ENCODE measurements at places on chromosomes 11 and 22.

DNA sequence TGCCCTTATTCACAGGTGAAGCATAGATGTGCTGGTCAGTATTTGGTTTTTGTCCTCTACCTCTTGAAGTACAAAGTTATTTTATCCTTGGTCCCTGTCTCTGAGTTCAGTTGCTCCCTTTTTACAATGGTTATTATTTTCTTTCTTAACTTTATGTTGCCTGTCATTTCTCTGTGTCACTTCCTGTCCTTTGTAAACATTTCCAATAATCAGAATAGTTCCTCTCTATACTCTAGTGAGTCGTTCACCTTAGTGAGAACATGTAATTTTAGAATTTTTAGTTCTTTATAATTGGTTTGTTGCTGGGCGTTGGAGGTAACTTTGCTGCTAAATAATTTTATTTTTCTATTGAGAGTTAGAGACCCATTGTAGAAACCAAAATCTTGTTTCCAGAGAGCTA, 16.0 kb downstream of the CSTPP1 start:
- DNase-seq: no peak

- peak; percentile 37 for DNase-seq
Measured at GRCh38 chr22:40178417-40179409, 988 bp downstream of the TNRC6B start.

- no peak for DNase-seq
Measured at GRCh38 chr11:19244621-19245020, 3.9 kb upstream of the E2F8 start.

- no peak for DNase-seq
Measured at GRCh38 chr11:12473381-12473780, 96.0 kb downstream of the PARVA start.

- DNase-seq: peak; percentile 37
Measured at GRCh38 chr22:32618441-32619140, 144.0 kb downstream of the FBXO7 start.

- no peak for DNase-seq
Measured at GRCh38 chr11:59556917-59557348, 45.6 kb downstream of the OR4D9 start.

GRCh38 chr22:23884140-23884539, 10.0 kb upstream of the MIF start:
- DNase-seq: no peak

GRCh38 chr22:31650391-31650790, 11.6 kb downstream of the PISD start:
- DNase-seq: no peak

GRCh38 chr11:87039371-87039770, 1.6 kb downstream of the TMEM135 start:
- no peak for DNase-seq

DNA sequence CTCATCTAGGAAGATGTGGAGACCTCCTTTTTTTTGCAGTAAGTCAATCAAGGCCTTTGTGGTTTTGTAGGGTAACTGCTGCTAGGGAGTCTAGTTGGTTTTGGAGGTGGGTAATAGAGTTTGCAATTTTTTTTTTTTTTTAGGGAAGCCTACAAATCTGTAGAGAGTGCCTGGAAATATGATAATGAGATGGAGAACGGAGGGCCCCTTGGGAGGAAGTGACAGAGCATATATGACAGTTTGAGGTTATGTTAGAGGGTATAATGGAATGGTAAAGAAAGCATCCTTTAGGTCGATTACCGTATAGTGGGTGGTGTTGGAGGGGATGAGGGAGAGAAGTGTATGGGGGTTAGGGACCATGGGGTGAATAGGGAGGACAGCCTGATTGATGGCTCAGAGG, 98.3 kb downstream of the ELP4 start:
- DNase-seq: no peak

- no peak for DNase-seq
Measured at GRCh38 chr11:109641549-109641948, 219.6 kb downstream of the C11orf87 start.

GRCh38 chr22:30116362-30117117, 36.3 kb downstream of the HORMAD2 start:
- DNase-seq: no peak

DNA sequence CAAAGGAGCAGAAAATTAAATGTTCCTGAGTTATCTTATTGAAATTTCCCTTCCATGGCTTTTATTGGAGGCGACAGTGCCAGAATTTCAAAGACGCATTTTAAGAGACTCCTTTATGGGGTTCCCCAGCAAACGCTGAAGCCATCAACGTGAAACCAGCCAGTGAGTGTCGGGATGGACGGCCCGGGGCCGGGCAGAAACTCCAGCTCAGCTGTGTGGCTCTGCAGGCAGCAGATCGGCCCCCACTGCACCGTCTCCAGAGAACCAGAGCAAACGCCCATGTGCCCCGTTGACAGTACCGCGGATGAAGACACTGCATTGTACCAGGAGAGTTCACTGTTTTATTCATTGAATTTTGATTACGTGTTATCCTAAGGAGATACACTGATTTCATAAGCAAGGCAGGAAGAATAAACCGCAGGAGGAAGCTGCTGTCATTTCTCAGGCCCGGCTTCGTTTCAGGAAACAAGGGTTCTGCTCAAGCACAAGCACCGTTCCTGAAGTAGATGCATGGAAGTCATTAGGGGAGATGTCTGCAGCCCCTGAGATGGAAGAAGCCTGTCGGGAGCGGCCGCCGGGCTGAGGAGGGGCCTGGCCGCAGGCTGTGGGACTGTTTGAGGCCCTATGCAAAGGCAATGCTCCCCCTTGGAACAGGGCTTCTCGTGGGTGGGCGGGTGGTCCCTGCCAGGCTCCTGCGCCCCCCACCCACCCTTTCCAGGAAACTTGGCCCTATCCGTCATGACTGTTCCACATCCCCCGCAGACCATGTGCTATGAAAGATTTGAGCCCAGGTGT, 639.7 kb downstream of the TBC1D22A start:
- no peak for DNase-seq

DNA sequence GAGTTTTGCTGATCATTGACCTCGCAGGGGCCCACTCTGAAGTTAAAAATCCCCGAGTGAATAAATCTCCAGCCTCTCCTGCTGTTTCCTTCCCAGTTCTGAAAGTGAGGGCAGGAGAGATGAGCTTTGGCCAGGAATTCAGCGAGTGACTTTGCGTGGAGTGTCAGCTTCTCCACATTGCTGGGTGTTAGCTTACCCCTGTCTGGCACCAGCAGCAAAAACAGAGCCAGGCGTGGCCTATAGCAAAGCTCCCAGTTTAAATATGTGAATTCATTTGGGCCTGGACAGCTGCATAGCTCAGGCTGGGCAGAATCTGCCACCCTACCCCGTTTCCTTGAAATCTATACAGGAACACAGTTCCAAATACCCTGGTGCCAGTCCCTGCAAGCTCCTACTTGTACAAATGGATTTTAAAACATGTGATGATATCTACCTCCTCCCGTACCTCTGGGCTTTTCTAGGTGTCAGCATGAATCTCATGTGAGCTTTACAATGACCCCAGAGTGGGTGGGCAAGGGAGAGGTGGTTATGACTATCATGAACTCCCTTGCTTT, 25.6 kb downstream of the TIMP3 start:
- DNase-seq: no peak

GRCh38 chr11:65742353-65742752, 21.8 kb upstream of the RNASEH2C start:
- no peak for DNase-seq

DNA sequence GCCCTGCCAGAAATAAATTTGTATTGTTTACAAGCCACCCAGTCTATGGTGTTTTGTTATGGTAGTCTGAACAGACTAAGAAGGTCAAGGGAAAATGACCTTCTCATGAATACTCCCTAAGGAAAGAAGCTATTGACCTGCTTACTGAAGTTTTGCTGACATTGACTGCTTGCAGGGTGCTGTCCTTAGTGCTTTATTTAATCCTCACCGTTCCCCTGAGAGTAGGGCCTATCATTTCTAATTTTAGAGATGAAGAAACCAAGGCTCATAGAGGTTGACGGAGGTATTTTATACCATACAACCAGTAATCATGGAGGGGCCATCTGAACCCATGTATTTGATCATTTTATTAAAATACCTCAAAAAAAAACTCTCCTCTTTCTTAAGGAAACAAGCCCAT, 66.7 kb upstream of the INCENP start:
- DNase-seq: no peak

GRCh38 chr11:111733611-111734088, 32.5 kb downstream of the PPP2R1B start:
- no peak for DNase-seq

- DNase-seq: no peak
Measured at GRCh38 chr11:118935376-118935775, 9.7 kb upstream of the BCL9L start.

DNA sequence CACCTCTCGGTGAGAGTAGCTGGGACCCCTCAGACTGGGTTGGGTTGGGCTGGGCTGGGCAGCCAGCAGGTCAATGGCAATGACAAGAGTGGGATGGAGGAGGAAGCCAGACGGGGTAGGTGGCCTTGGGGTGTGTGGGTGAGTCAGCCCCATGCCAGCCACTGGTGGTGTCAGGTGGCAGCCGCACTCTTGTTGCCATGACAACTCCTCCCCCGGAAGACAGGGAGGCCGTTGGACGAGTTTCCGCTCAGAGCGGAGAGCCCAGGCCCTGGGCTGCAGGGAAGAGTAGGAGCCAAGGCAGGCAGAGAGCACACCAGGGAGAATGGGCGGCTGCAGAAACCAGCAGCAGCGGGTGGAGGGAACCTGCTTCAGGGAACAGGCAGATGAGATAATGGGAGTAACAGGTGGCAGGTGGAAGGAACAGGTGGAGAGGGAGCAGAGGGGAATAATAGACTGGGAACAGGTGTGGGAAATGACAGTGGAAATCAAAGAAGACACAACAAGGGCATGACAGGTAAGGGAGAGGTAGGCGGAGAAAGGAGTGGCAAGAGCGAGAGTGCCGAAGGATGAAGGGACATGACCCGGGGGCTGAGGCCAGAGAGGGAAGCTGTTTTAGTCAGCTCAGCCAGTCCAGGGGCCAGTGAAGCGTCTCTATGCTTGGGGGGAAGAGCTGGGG, 8.7 kb downstream of the SPTBN2 start:
- DNase-seq: peak; percentile 51

DNA sequence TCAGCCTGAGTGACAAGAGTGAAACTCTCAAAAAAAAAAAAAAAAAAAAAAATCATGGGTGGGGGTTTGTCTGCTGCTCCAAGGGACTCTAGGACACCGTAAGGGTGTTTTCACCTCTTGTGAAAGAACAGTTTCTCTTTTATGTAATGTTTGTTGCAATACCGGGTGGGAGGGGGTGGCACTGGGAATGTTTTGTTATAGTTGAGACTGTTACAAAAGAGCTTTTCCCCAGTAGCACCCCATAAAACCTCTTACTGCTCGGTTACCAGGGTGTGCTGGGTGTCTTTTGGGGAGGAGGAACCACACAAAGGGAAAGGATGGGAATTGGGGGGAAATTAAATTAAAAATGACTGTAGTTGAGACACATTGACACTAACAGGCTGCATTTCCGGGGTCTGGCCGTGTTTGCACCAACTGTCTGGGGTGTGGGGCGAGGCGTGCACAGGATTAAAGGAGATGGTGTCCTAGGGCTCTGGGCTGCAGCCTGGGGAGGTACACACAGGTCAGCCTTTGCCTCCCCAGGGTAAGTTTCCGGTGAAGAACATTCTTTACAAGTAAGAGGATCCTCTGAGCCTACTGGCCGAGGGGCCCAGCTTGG, 1.6 kb downstream of the NFAM1 start:
- DNase-seq: no peak

DNA sequence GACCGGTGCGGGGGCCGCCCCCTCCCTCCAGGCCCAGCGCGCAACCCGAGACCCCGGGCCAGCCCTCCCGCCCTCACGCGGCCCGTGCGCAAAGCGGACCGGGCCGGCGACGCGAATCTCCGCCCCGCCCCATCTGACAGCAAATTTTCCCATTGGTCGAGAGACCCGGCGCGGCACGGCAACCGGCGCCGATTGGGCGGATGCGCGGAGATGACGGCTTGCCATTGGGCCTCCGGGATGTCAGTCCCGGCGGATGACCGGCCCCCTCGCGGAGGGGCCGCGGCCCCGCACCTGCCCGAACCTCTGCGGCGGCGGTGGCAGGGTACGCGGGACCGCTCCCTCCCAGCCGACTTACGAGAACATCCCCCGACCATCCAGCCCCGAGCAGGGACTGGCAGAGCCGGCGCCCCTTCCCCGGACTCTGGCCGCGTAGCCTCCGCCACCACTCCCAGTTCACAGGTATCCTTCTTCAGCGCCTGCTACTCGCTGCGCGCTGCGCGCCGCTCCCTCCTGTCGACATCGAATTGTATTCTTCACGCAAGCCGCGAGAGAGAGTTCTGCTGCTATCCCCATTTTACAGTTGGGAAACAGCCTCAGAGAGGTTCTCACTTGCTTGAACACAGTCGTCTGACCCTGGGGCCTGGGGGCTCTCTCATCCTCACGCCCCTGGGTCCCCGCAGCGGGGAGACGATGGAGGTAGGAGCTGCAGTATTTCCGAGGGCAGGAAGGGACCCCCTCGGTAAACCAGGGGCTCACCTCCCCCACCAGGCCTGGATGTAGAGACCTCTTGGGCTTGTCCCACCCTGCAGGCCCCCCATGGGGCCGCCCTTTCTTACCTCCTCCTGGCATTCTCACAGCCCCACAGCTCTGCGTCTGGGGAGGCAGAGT, at the start of gene ARVCF:
TSS of gene ARVCF (minus strand) at position 90 of the 888 bp plus-strand sequence. CDS start 26,029 bp downstream, outside the sequence.
- DNase-seq: peak; percentile 94

GRCh38 chr22:45814198-45814597, 142.6 kb downstream of the ATXN10 start:
- DNase-seq: no peak

- DNase-seq: peak; percentile 16
Measured at GRCh38 chr11:63490551-63491239, at the start of gene PLAAT5. Gene PLAAT5 (minus strand): TSS chr11:63491167. CDS start chr11:63491034, 133 bp downstream.

GRCh38 chr22:19218541-19219233, 40.2 kb upstream of the SLC25A1 start:
- no peak for DNase-seq

DNA sequence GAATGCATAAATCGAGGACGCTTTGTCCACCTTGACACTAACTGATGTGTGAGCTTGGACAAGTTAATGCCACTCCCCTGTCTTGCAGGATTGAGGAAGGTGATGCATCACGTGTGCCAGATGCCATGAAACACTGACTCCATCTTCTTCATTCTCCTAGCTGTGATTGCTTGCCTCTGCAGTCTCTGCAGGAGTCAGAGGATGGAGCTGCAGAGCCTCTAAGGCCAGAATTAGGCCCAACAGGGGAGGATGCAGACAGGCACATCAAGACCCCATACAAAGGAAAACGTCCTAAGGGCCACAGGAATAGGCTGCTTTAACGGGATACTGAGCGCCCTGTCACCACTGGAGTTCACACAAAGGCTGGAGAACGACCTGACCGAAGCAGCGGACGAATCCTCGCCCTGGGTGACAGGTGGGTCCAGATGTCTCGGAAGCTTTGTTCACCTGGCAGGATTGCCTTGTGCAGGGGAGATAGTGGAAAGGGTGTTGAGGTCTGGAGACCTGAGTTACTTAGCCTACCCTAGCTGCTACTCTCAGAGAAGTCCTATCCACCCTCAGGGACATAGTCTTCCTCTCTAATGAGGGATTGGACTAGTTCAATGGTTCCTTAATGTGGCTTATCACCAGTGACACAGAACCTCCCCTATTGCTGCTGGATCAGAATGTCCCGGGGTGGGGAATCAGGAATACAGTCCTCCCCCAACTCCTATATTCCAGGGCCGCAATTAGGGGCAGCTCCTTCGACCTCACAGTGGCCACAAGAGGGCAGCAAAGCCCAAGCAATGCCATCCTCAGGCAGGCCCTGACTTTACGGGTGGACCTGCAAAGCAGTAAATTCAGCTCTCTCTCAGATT, 32.4 kb downstream of the DBX1 start:
- DNase-seq: peak; percentile 85
